Activated CD8-positive, alpha-beta T cell treated with anti-CD3 and anti-CD28 coated beads for 36 hours (primary cell): ENCODE measurements at places on chromosomes 1 and 21.

- no peak for DNase-seq
These were observed 27.5 kb upstream of the PRKACB start for GRCh38 chr1:84116558-84116957.

DNA sequence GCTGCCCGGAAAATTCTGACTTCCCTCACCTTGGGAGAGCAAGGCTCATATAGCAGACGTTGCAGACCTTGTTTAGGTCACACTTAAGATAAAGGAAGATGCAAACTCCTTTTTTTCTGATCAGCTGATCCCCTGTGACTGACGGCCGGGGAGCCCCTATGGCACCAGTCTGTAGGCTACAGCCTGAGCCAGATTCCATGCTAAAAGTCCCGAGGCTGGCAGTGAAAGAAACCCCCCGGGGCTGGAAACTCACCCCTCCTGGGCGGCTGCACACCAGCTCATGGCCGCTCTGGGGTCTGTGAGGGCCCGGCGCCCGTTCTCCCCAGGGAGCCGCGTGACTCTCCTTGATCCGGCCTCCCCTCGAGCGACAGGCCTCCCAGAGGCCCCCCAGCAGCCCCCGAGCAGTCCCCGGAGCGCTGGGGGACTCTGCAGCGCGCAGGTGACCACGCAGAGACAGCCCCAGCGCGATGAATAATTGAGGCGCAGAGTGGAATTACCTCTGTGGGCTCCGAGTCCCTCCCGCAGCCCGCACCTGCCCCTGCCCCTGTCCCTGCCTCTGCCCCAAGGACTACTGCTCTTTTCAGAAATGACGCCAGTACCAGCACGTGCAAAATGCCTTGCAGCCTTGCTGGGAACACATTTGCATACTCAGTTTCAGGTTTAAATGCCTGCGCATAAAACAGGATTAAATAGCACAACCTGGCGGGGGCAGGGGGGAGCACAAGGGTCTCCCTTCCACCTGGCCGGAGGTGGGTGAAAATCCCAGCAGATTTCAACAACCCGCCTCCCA lies 62.6 kb upstream of the CLDN14 start:
- peak; percentile 5 for DNase-seq

GRCh38 chr1:16294219-16295212 lies 57.5 kb upstream of the CPLANE2 start:
- no peak for DNase-seq

DNA sequence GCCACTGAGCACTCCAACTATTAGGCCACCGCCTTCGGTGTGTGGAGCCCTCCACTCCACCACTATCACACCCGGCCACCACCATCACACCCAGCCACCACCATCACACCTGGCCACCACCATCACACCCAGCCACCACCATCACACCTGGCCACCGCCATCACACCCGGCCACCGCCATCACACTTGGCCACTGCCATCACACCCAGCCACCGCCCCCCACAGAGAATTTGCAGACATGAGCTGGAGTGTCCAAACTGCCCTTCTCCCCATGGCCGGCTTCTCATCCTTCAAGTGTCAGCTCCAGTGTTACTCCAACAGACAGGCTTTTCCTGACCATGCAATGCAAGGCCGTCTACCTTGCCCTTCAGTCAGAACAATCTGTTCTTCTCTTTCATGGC lies 50.4 kb upstream of the A3GALT2 start:
- DNase-seq, result no peak

GRCh38 chr1:148362626-148363438 lies 120.3 kb downstream of the PPIAL4G start:
- peak; percentile 65 for DNase-seq

- DNase-seq, result no peak
These were observed 30.3 kb downstream of the SMYD3 start for GRCh38 chr1:246476771-246477170.

GRCh38 chr1:90340606-90341005 lies 345.7 kb downstream of the ZNF326 start:
- DNase-seq, result peak; percentile 3

GRCh38 chr21:27219068-27219467 lies 252.2 kb upstream of the ADAMTS5 start:
- no peak for DNase-seq

DNA sequence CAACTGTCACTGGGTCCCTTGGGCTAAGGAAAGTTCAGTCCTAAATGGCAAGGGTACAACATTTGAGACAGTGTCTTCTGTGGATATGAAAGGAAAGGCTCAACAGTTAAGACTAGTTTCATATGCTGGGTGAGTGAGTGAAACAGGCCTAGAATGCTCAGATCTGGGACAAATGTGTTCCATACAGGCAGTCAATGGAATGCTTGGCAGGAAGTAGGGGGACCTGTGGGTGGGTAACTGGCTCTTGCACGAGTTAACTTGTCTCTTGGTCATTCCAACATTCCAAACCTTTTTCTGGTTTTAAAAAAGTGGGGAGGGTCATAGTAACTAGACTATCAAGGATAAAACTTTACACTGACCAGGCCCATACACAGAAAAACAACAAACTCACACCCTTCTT lies 17.8 kb upstream of the ADAM30 start:
- no peak for DNase-seq

GRCh38 chr1:229942501-229942900 lies 124.5 kb upstream of the GALNT2 start:
- no peak for DNase-seq

- DNase-seq, result no peak
These were observed 76.9 kb downstream of the DDX20 start for GRCh38 chr1:111832521-111833155.

- peak; percentile 47 for DNase-seq
These were observed 14.2 kb downstream of the COL6A1 start for GRCh38 chr21:45995686-45996179.

DNA sequence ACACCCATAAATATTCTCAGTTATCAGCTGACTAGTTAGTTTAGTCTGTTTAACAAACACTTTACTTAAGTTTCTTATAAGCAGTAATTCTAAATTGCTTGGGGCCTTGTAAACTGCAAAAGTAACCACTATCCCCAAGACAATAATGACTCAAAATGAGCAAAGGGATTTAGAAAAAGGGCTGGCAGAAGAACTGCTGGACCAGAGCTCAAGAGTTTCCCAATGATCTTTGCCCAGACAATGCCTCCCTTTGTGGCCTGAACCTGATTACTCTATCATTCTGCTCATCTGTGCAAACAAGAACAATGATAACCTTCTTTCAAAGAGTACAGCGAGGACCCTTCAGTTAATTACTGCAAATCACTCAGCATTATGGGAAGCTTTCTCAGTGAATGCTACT lies 123.5 kb downstream of the TIAM1 start:
- no peak for DNase-seq

DNA sequence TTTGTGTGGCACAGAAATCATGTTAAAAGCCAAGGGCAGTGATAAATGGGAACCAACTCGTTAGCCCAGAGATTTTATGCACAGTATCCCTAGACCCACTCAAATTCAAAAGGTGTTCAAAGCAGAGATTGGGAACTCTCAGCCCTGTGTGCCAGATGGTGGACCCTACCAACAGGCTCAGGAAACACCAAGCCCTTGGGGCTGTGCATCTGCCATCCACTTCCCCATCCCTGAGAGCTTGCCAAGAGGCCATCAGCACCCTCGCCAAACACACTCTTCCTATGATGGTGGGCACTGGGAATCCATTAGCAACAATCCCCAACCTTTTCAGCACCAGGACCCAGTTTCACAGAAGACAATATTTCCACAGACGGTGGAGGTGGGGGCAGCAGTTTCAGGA lies 194.2 kb upstream of the NFIA start:
- no peak for DNase-seq

DNA sequence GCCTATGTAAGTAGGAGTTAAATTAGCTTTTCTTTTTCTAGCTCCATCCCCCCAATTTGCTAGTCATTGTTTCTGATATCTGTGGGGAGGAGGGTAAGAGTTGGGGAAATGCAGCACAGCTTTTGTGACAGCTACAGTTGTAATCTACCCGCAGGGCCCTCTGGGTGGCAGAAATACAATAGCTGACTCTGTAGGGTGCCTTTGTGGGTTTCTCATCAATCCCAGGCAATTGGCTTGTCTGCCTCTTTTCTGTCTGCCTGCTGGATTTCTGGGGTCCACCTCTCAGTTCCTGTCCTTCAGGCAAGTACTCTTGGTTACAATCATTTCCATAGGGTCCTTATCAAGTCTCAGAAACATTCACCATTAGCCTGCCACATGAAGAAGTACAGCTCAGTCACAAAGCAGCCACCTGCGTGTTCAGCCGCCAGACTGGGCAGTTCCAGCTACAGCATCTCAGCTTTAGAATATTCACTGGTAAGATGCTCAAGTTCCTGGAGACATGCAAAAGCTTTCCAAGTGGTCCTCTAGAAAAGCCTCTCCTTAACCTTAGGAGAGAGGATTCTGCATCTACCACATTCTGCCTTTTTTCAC lies 19.2 kb upstream of the SLC44A5 start:
- no peak for DNase-seq

- DNase-seq, result no peak
These were observed 110.5 kb downstream of the NGF start for GRCh38 chr1:115227346-115228082.

DNA sequence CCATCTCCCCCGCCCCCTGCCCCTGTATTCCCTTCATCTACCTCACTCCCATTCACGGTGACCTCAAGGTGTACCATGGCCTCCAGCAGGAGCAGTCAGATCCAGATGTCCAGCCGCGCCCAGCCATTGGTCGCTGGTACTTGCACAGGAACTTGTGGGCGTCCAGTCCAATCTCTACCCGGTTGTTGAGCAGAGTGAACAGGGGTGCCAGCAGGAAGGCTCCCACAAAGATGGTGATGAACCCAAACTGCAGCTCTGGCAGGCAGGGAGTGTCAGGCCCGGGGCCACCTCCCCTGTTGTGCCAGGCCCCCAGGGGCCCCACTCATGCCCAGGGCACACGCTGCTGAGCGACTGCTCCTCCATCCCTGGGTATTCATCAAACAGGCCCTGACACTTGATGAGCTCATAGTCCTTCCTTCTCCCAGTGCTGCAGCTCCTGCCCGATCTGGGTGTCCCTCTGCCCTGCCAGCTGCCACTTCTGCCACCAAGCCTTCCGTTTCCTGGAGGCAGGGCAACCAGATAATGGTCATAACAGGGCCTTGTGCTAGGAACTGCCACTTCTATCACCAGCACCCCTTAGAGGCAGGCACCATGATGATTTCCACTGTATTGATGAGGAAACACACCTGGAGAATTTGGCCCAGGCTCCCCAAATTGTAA lies 5.7 kb upstream of the ARHGEF19 start:
- DNase-seq, result no peak
